ENCODE measurements at places on chromosomes 16 and 17. TPM values are rescaled to one million over a fixed set of nuclear protein-coding genes. Genes with fewer than 3 reads are reported as not detected.

- DNase-seq, result no peak
Measured at GRCh38 chr16:88408561-88409142, 25.9 kb downstream of the ZNF469 start.

The TBX4 gene
- 1.6 TPM for total RNA-seq

- no peak for DNase-seq
Measured at GRCh38 chr16:2004795-2005517, 4.7 kb downstream of the ZNF598 start.

- no peak for DNase-seq
Measured at GRCh38 chr17:54937018-54937417, 31.4 kb downstream of the COX11 start.

The BCL7C gene
- total RNA-seq, result 37.8 TPM
